ENCODE measurements at places on chromosomes 3 and 15.

GRCh38 chr3:189512821-189513220, 118.4 kb upstream of the TP63 start:
- DNase-seq = no peak

DNA sequence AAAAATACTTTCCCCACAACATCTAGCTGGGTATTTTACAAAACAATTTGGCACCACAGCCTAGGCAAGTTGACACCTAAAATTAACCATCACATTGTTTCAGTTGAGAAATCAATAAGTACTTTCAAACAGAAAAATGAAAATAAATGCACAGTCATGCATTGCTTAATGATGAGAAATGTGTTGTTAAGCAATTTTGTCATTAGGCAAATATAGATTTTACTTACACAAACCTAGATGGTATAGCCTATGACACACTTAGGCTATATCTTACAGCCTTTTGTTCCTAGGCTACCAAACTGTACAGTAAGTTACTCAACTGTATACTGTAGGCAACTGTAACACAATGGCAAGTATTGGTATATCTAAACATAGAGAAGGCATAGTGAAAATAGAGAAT, 608.6 kb upstream of the BCHE start:
- DNase-seq = no peak

DNA sequence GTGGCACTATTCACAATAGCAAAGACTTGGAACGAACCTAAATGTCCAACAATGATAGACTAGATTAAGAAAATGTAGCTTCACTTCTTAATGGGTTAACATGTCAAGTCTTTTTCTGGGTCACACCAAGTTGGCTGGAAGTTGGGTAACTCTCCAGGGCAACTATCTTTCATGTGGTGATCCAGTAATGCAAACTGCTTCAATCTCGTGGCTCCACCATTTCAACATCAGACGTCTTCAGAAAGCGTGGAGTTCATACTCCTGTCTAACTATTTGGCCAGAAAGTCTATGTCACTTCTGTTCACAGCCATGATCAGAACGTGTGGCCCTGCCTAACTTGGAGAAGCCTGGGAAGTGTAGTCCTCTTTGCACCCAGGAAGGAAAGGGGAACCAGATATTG, 32.2 kb downstream of the DUT start:
- no peak for DNase-seq

DNA sequence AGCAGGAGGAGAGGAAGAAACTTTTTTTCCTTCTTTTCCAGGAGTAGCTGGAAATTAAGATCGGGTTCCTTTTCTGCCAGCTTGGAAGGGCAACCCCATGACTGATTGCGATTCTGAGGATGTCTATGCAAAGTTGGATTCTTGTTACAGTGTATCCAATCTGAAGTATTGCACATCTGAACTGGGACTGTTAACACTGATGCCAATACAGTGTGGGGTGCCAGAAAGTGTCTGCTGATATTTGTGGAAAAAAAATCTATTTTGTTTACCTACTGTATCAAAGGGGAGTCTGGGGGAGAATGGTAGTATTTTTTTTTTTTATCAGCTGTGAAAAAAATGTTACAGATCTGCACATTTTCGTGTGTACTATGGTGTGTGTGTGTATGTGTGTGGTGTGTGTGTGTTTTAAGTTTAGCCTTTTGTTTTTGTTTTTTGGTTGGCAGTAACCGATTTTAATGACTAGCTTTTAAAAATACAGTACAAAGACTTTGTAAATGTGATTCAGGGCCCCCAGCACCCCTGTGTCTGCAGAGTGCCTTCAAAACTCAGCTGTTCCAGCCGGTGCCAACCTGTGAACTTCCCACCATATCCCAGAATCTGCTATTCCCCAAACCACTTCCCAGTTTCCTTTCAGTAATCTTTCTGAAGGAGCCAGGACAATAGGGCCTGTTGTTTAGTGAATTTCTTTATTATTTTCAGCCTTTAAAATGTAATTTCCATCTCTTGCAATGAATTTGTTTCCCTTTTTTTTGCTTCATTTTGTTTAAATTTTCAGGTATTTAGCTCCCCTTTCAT, 1.9 kb downstream of the RAP2B start:
- DNase-seq = no peak

- no peak for DNase-seq
Measured at GRCh38 chr3:94564247-94564646, 501.4 kb downstream of the NSUN3 start.

- no peak for DNase-seq
Measured at GRCh38 chr15:45645026-45645980, 10.5 kb downstream of the SQOR start.

- no peak for DNase-seq
Measured at GRCh38 chr15:27585041-27585640, 514.0 kb downstream of the OCA2 start.

- peak; percentile 77 for DNase-seq
Measured at GRCh38 chr15:75727851-75728715, 15.4 kb upstream of the CSPG4 start.

DNA sequence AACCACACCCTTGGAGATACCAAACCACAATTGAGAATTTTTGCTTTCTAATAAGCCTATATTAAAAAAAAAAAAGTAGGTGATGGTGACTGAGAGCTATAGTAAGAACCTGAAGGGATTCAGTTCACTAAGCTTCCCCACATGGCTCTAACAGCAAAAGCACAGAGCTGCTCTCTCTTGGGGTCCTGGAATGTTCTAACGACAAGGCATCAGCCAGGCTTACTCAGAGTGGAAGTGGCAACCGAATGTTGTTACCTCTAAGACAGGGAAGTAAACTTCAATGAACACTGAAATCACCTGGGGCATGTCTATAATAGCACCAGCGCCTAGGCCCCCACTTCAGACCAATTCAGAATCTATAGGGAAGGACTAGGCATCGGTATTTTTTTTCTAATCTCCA, 397.7 kb downstream of the MAGI1 start:
- no peak for DNase-seq

DNA sequence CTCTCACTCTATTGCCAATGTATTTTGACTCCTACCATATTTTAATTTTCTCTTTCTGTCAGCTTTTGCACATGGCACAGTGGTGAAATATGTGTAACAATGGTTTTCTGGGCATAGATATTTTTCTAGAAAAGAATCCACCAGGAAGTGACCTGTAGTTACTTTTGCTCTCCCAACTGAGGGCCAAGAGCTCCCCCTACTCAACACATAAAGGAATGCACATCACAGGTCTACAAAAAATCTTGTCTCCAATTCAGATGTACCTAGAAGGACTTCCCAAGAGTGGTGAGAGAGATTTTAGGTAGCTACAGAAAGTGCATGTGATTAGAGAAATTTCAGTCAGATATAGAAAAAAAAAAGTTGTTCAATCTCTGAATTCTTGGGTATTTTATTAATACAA, 15.6 kb downstream of the CPA3 start:
- no peak for DNase-seq

- no peak for DNase-seq
Measured at GRCh38 chr3:140288595-140288994, 353.6 kb downstream of the CLSTN2 start.

- DNase-seq = no peak
Measured at GRCh38 chr3:186209810-186210752, 101.2 kb upstream of the ETV5 start.

DNA sequence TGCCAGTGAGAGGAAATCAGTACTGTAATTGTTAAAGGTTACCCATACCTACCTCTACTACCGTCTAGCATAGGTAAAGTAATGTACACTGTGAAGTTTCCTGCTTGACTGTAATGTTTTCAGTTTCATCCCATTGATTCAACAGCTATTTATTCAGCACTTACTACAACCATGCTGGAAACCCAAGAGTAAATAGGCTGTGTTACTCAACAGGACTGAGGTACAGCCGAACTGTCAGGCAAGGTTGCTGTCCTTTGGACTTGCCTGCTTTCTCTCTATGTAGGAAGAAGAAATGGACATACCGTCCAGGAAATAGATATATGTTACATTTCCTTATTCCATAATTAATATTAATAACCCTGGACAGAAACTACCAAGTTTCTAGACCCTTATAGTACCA, 265.5 kb downstream of the NR2F2 start:
- no peak for DNase-seq

DNA sequence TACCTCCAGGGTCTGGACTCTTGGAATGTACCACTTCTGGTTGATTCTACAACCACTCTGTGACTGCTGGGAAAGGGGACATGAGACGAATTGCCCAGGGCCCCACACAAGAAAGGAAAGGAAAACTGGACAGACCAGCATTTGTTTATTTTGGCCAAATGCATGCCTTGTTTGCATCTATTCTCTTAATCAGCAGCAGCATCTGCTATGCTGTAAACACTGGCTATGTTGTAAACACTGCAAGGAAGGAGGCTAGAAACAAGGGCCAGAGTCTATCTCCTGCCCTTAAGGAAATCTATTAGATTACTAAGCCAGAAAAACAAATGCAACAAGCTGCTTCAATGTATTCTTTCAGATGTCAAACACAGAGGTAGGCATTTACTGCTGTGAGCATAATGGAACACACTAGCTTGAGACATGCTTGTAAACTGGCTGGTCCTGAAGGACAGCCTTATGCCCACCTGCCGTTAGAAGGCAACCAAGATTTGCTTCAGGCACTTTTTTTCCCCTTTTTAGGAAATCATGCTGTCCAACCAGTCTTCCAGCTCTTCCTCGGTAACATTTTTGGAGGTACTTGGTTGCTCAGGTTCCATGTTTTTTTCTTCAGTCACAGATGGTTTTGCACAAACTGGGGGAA, 102.1 kb upstream of the CHRM5 start:
- no peak for DNase-seq

GRCh38 chr3:89375451-89375850, 268.0 kb downstream of the EPHA3 start:
- DNase-seq = no peak

- DNase-seq = peak; percentile 38
Measured at GRCh38 chr3:155853214-155854140, 750 bp downstream of the SLC33A1 start.

DNA sequence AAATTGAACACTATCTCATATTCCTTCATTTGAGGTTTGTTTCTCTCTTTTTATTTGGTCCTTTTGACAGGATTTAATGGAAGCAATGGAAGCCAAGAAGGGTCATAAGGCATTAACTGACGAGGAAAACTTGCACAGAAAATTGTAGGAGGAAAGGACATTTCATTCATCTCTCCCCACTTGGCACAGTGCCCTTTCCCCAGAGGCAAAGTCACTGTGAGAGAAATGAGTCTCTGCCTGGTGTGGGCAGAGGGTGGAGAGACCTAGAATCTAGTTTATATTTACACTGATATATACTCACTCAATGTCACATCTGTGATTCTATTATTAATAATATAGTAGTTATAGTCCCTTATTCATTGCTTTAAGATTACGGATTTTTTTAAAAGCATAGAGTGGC, 324.6 kb upstream of the IL12A start:
- DNase-seq = no peak

DNA sequence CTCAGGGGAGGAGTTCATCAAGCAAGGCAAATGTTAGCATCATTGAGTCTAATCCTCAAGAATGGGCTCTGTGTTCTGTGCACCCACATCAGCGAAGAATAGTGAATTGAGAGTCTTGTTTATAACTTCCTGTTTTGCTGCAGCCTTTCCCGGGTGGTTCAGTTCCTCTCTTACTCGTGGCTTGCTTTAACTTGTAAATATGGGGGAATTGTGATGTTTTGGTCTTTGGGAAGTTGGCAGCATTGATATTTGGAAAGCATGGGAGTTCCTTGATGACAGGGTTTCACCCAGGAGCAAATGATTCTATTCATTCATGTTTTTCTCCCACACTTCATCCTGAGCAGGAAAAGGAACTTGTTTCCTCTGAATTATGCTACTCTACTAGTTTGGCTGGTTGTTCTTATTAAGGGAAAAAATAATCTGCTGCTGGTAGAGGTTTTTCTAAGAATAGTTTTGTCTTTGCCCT, 40.4 kb downstream of the GPD1L start:
- no peak for DNase-seq

DNA sequence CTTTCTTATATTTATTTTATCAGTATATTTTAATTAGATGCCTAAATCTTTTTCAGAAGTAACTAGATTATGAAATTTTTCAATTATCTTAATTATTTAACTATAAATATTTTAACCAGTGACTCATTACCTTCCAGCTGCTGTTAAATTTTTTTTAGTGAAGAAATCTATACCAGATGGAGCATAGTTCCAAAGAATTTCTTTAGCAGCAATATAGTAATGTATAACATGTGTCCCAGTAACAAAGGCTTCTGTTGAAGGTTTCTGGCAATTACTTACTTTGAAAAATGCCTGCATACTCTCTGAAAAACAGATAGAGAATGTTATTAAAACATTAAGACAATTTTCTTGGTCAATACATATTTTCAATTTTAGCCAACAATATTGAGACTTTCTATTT, 45.1 kb upstream of the CP start:
- DNase-seq = no peak

- no peak for DNase-seq
Measured at GRCh38 chr15:78684657-78685056, 43.6 kb upstream of the CHRNB4 start.

DNA sequence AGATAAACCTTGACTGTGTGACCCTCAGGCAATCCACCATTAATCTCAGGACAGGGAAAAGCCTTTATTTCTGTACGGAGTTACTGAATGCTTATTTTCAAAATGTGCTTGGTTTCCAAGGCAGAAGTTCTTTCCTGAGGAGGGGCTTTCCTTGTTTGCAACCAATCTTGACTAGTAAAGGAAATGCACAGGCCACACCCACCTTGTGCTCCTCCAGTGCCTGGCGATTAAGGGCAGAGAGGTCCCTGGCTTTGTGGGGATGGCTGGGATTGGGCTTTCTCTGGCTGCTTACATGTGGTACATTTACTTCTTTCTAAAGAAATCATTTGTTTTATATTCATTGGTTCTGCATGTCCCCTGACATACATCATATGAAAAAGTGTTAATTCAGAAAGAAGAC, 47.8 kb downstream of the ZNF621 start:
- no peak for DNase-seq

DNA sequence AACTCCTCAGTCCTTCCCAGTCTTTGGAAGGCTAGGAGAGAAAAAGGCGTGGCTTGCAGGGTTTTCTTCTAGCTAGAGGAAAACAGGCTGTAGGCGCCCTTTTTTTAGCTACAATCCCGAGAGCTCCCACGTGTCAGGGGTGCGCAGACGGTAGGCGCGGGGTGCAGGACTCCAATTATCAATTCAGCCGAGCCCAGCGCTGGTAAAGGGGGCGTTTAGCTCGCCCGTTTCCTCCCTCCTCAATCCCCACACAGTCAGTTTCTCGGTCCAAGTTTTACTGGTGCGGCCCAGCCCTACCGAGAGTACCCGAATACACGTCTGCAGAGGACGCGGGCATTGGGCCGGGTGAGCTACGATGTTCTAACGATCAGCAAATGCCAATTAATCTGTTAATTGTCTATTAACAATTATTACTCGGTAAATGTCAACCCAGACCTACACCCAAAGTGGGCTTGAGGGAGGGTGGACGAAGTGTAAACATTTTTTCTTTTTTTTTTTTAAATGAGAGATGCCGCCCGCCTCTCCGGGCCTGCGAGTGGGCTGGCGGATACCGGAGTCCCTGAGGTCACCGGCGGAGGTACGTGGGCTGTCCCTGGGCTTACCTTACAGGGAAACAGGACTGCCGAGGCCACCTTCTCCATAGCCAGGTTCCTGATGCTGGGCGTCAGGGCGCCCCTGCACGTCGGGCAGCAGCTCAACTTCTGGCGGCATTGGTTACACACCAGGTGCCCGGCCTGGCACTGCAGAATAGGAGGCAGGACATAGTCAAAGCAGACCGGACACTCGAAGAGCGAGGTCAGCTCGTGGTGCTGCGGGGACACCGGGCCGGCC, 923 bp downstream of the SIAH2 start:
- DNase-seq = peak; percentile 40
